ENCODE measurements at places on chromosomes 7 and 10. TPM values are rescaled to one million over a fixed set of nuclear protein-coding genes. Genes with fewer than 3 reads are reported as not detected.

Gene CPN1
- 8.1 TPM for total RNA-seq

Gene ADAM12
- total RNA-seq, result not detected

Gene DDX21
- 243 TPM for total RNA-seq

Gene SPDYE18
- not detected for total RNA-seq

- no peaks in the 10 kb centered on the region for H3K36me3 ChIP-seq
- no peak overlapping the region for H3K27ac ChIP-seq
- peaks cover 13% of the 10 kb centered on the region for H3K4me1 ChIP-seq
- peak; percentile 31 for DNase-seq
- no peak overlapping the region for H3K4me3 ChIP-seq
These were observed 672.0 kb upstream of the NRP1 start for GRCh38 chr10:34006471-34006870.

GRCh38 chr10:130491693-130492050, 355.5 kb downstream of the GLRX3 start:
- no peak for DNase-seq
- no peaks in the 10 kb centered on the region for H3K27me3 ChIP-seq
- no peak overlapping the region for H3K27ac ChIP-seq
- no peaks in the 10 kb centered on the region for H3K36me3 ChIP-seq

DNA sequence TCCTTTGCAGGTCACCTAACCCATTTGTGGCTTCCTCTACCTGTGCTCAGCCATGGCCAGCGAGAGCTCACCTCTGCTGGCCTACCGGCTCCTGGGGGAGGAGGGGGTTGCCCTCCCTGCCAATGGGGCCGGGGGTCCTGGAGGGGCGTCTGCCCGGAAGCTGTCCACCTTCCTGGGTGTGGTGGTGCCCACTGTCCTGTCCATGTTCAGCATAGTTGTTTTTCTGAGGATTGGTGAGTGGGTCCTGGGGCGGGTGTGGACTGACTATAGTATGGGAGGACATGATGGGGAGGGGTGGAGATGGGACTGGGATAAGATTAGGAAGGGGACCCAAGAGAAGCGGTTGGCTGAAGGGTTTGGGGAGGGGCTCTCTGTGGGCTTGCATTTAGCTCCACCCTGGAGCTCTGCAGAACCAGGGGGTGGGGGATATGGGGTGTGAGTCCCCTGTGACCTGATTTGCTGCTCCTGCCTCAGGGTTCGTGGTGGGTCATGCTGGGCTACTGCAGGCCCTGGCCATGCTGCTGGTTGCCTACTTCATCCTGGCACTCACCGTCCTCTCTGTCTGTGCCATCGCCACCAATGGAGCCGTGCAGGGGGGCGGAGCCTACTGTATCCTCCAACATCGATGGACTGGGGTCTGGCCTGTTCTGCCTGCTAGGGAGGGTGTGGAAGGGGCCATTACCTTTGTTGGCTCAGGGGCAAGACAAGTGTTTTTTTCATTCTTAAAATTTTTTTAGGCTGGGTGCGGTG, 1.8 kb downstream of the SLC12A9 start:
- peaks cover 23% of the 10 kb centered on the region for H3K4me1 ChIP-seq
- H3K36me3 ChIP-seq, result no peaks in the 10 kb centered on the region
- DNase-seq, result no peak
- no peak overlapping the region for H3K4me3 ChIP-seq
- no peak overlapping the region for H3K27ac ChIP-seq

DNA sequence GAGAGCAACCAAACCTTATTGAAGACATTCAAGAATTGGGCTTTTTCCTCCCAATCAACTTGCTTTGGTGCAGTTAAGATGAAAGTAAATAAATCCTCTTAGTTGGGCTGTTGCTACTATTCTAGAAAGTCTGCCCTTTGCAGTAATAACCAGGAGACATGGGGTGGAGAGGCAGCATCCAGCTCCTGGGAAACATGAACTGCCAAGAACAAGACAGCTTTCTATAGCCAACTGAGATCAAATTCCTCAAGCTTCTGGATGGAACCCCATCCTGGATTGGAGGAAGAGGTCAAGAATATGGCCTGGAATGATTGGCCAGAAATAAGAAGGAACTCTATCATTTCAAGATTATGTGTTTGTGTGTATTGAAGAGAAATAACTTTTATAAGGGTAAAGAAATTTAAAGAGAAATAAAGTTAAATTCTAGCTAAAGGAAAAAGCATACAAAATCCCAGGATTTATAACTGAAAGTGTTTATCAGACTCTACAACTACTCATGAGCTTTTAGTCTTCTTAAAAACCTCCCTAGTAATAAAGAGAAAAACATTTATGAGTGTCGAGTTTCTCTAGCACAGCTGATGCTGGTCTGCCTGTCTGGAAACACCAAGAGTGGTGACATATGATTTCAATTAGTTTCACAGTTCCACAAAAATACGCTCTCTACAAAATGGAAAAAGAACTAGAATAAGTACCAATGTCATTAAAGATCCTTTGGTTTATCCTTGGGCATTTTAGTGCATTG, 70.1 kb upstream of the COL1A2 start:
- no peak overlapping the region for H3K27ac ChIP-seq
- H3K36me3 ChIP-seq, result no peaks in the 10 kb centered on the region
- DNase-seq, result no peak
- no peaks in the 10 kb centered on the region for H3K4me1 ChIP-seq

GRCh38 chr7:132915647-132916046, 166.2 kb downstream of the CHCHD3 start:
- no peaks in the 10 kb centered on the region for H3K36me3 ChIP-seq
- H3K27ac ChIP-seq, result peak overlapping the region; percentile 9
- peaks cover 12% of the 10 kb centered on the region for H3K4me1 ChIP-seq
- H3K27me3 ChIP-seq, result no peaks in the 10 kb centered on the region
